ENCODE measurements at places on chromosomes 12 and 14. TPM values are rescaled to one million over a fixed set of nuclear protein-coding genes. Genes with fewer than 3 reads are reported as not detected.

Gene BIN2
- total RNA-seq = 0.42 TPM

Gene ESR2
- not detected for total RNA-seq

Gene PCED1B
- total RNA-seq = 3.0 TPM

Gene HSPB8
- 0.13 TPM for total RNA-seq

Gene PTPRQ
- total RNA-seq = not detected

Gene CYP46A1
- total RNA-seq = not detected

Gene FOXA1
- 191 TPM for total RNA-seq

Gene CNOT2
- 91.4 TPM for total RNA-seq

Gene FERMT2
- total RNA-seq = not detected

Gene KRT74
- not detected for total RNA-seq

Gene COL2A1
- total RNA-seq = not detected

Gene CCDC184
- total RNA-seq = not detected

Gene ITGA7
- 4.6 TPM for total RNA-seq

Gene PLCZ1
- not detected for total RNA-seq

Gene TSFM
- 63.6 TPM for total RNA-seq

Gene TBC1D30
- total RNA-seq = 44.7 TPM

Gene FBRSL1
- 56.0 TPM for total RNA-seq

Gene DPPA3
- total RNA-seq = not detected

Gene EXOC5
- total RNA-seq = 15.9 TPM

Gene IL31
- total RNA-seq = not detected

Gene PTPRO
- total RNA-seq = 12.3 TPM

Gene SERPINA5
- total RNA-seq = 4.9 TPM

Gene TAS2R14
- total RNA-seq = 1.8 TPM

Gene PLEKHG7
- 0.13 TPM for total RNA-seq

Gene LRCOL1
- not detected for total RNA-seq

Gene C12orf54
- total RNA-seq = not detected

Gene ASCL1
- total RNA-seq = not detected

Gene IFI27L2
- 52.3 TPM for total RNA-seq

Gene TSPAN11
- not detected for total RNA-seq

Gene FAM90A1
- not detected for total RNA-seq

Gene AMN
- 2.5 TPM for total RNA-seq

Gene TAS2R50
- total RNA-seq = 0.26 TPM

Gene OLR1
- total RNA-seq = not detected

Gene GLS2
- 6.9 TPM for total RNA-seq

Gene GZMB
- total RNA-seq = not detected

Gene FAM186B
- total RNA-seq = 0.23 TPM

Gene NGB
- total RNA-seq = not detected

Gene TROAP
- total RNA-seq = 71.4 TPM

Gene PLA2G1B
- total RNA-seq = not detected

Gene BMAL2
- total RNA-seq = 20.2 TPM

Gene ALG10B
- 6.3 TPM for total RNA-seq

Gene SDR9C7
- total RNA-seq = not detected

Gene BEGAIN
- total RNA-seq = 1.5 TPM

Gene MYF6
- total RNA-seq = not detected

Gene PDZRN4
- not detected for total RNA-seq

Gene AMDHD1
- total RNA-seq = 0.36 TPM

Gene CFAP251
- total RNA-seq = 0.92 TPM

Gene MYH6
- total RNA-seq = not detected

Gene GPR84
- total RNA-seq = not detected

Gene KCTD10
- total RNA-seq = 38.4 TPM

Gene RNF34
- 81.3 TPM for total RNA-seq

Gene SAMD15
- 0.23 TPM for total RNA-seq

Gene KCNA5
- not detected for total RNA-seq

Gene CAPS2
- 4.0 TPM for total RNA-seq

Gene ATP6V1D
- 27.3 TPM for total RNA-seq

Gene OR6C2
- not detected for total RNA-seq

Gene RDH16
- total RNA-seq = not detected

All from HT-29 (cell line).